Uterus (tissue), 4 donors: ENCODE measurements at places on chromosomes 2 and 18.

- H3K4me1 ChIP-seq: no peaks in the 10 kb centered on the region
- H3K27ac ChIP-seq: no peak overlapping the region
These were observed 76.2 kb downstream of the FAM168B start for GRCh38 chr2:131016826-131017741.

GRCh38 chr2:71614976-71615766 lies 161.8 kb downstream of the DYSF start:
- H3K4me3 ChIP-seq: no peak overlapping the region
- DNase-seq: peak; percentile 62
- H3K27me3 ChIP-seq: no peaks in the 10 kb centered on the region
- H3K27ac ChIP-seq: peak overlapping the region; percentile 63
- no peaks in the 10 kb centered on the region for H3K36me3 ChIP-seq

- H3K36me3 ChIP-seq: no peaks in the 10 kb centered on the region
- H3K4me1 ChIP-seq: no peaks in the 10 kb centered on the region
- H3K4me3 ChIP-seq: no peak overlapping the region
- H3K27ac ChIP-seq: no peak overlapping the region
- DNase-seq: no peak
- no peaks in the 10 kb centered on the region for H3K27me3 ChIP-seq
These were observed 6.9 kb upstream of the KYNU start for GRCh38 chr2:142870526-142870925.

GRCh38 chr18:3597409-3598357 lies 147.7 kb downstream of the TGIF1 start:
- DNase-seq: no peak
- H3K4me1 ChIP-seq: peaks cover 9% of the 10 kb centered on the region
- H3K36me3 ChIP-seq: no peaks in the 10 kb centered on the region
- H3K27me3 ChIP-seq: no peaks in the 10 kb centered on the region

DNA sequence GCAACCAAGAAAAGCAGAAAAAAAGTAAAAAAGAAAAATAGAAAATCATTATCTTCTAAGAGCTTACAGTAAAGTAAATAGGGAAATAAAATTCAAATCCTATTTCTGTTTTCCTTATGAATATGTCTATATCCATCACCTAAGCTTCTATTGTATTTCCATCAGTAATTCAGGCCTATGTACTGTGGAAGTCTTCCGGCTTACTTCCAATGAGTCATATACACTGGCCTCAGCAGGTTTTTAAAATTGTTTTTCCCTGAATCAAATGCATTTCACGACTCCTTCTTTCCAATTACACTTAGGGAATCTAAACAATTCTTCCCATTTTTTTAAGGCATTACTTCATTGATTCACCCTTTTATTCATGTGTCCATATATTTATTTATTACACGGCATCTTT lies 164.7 kb downstream of the CCDC102B start:
- no peak overlapping the region for H3K4me3 ChIP-seq
- no peak for DNase-seq
- no peak overlapping the region for H3K27ac ChIP-seq
- no peaks in the 10 kb centered on the region for H3K36me3 ChIP-seq
- H3K27me3 ChIP-seq: no peaks in the 10 kb centered on the region

DNA sequence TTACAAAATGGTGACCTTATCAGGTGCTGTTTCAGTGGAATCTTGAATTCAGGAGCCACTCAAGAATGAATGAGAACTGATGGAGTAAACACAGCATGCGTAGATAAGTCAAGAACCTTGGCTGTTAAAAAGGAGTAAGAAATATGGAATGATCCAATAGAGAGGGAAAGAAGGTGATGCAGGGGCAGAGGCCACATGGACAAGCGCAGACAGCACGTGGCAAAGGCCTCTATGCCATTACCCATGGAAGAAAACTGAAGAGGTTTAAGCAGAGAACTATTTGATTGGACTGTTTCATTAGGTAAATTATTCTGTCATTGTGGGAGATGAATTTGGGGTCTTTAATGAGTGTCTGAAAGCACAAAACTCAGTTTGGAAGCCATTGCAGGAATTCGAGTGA lies 142.4 kb upstream of the RASGRP3 start:
- H3K36me3 ChIP-seq: no peaks in the 10 kb centered on the region
- H3K27me3 ChIP-seq: no peaks in the 10 kb centered on the region
- no peak overlapping the region for H3K4me3 ChIP-seq
- no peaks in the 10 kb centered on the region for H3K4me1 ChIP-seq

- H3K27ac ChIP-seq: no peak overlapping the region
- no peak for DNase-seq
- H3K36me3 ChIP-seq: no peaks in the 10 kb centered on the region
- no peaks in the 10 kb centered on the region for H3K4me1 ChIP-seq
- H3K27me3 ChIP-seq: no peaks in the 10 kb centered on the region
These were observed 37.6 kb upstream of the SLC4A10 start for GRCh38 chr2:161586517-161587167.

- no peaks in the 10 kb centered on the region for H3K36me3 ChIP-seq
- H3K4me3 ChIP-seq: no peak overlapping the region
- no peak overlapping the region for H3K27ac ChIP-seq
- H3K27me3 ChIP-seq: no peaks in the 10 kb centered on the region
- DNase-seq: no peak
These were observed 19.1 kb downstream of the PHOSPHO2 start for GRCh38 chr2:169713331-169713730.

DNA sequence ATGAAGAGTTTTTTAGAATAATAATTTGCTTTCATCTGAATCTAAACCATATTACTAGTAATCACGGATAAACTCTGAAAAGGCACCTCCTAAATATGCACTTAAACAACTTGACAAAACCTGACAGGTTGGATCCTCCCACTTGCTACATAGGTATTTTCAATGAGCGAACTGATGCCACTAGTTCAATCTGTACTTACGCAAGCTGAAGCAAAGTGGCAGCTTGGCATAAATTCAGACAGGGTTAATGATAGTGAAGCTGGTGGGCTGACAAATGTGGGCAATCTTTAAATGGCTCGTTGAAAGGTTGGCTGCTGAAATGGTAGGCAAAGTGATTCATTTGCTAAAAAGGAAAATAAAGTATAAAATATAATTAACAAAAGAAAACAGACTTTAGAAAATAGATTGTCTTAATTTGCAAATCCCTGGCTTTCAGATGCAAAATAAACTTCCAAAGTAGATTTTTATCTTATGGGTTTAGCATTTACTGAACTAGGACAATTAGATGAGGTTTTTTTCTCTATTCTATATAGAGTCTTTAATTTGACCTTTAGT lies 1713.5 kb upstream of the SLC39A10 start:
- no peaks in the 10 kb centered on the region for H3K36me3 ChIP-seq
- no peak overlapping the region for H3K4me3 ChIP-seq
- no peak for DNase-seq

GRCh38 chr18:74791501-74792194 lies 194.0 kb downstream of the ZNF407 start:
- H3K27ac ChIP-seq: no peak overlapping the region
- DNase-seq: no peak
- no peaks in the 10 kb centered on the region for H3K4me1 ChIP-seq
- no peak overlapping the region for H3K4me3 ChIP-seq
- H3K36me3 ChIP-seq: no peaks in the 10 kb centered on the region
- no peaks in the 10 kb centered on the region for H3K27me3 ChIP-seq

DNA sequence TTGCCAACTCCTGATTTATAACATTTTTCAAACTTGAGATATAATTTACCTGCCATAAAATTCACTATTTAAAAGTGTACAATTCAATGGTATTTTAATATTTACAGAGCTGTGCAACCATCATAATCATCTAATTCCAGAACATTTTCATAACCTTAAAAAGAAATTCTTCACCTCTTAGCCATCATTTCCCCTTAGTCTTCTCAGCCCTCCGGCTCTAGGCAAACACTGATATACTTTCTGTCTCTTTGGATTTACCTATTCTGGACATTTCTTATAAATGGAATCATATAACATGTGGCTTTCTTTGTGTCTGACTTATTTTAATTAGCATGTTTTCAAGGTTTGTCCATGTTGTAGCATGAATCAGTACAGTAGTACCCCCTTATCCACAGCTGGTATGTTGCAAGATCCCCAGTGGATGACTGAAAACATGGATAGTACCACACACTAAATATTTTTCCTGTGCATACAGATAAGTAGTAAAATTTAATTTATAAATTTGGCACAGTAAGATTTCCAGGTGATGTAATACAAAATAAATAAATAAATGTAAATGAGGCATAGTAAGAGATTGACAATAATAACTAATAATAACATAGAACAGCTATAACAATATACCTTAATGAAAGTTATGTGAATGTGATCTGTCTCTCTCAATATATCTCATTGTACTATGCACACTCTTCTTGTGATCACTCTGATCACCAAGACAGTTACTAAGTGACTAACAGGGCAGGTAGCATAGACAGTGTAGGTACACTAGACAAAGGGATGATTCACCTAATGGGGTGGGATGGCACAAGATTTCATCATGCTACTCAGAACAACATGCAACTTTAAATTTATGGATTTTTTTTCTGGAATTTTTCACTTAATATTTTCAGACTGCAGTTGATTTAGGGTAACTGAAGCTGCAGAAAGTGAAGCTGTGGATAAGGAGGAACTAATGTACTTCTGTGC lies 73.1 kb downstream of the RAB3GAP1 start:
- DNase-seq: no peak
- H3K4me3 ChIP-seq: no peak overlapping the region
- H3K27me3 ChIP-seq: no peaks in the 10 kb centered on the region
- no peaks in the 10 kb centered on the region for H3K36me3 ChIP-seq
- H3K27ac ChIP-seq: no peak overlapping the region
- H3K4me1 ChIP-seq: no peaks in the 10 kb centered on the region

DNA sequence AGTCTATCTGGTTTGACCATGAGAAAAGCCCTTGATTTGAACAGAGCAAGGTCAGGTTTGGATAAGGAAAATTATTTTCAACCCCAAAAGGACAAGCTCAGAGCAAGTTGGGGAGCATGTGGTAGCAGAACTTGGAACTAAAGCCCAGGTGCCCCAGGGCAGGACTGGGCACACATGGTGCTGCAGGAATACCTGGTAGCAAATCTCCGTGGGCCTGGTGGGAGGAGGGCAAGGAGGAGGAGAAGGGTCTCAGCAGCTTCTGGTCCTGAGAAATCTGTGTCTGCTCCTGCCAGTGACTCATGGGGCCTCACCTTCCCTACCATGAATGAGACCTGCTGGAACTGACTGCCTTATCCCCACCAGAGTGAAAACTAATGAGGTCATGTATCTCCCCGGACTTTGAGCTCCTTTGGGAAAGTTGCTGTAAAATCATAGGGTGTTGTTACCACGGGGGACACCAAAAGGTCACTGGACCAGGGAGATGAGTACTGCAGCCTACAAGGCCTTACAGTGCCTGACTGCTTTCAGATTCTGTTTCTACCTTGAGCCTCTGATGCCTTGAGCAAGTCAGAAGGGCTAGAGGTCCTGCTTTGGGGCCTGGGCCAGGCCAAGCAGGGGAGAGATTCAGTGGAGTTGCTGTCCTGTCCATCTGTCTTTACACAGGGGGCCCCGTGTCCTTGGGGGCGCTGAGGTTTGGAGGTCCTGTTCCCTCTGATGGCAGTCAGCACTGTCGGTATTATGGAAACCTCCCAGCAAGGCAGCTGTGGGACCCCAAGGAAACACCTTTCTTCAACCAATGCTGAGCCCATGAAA lies 304.0 kb downstream of the MYCN start:
- no peak overlapping the region for H3K27ac ChIP-seq
- H3K4me3 ChIP-seq: no peak overlapping the region
- DNase-seq: no peak
- H3K4me1 ChIP-seq: no peaks in the 10 kb centered on the region
- H3K27me3 ChIP-seq: no peaks in the 10 kb centered on the region

GRCh38 chr2:166609183-166609959 lies 115.3 kb upstream of the SCN7A start:
- no peaks in the 10 kb centered on the region for H3K36me3 ChIP-seq
- H3K27me3 ChIP-seq: no peaks in the 10 kb centered on the region
- H3K4me1 ChIP-seq: no peaks in the 10 kb centered on the region
- no peak overlapping the region for H3K4me3 ChIP-seq
- DNase-seq: no peak
- no peak overlapping the region for H3K27ac ChIP-seq

- H3K27ac ChIP-seq: no peak overlapping the region
- no peaks in the 10 kb centered on the region for H3K27me3 ChIP-seq
- H3K4me1 ChIP-seq: no peaks in the 10 kb centered on the region
- DNase-seq: no peak
- no peaks in the 10 kb centered on the region for H3K36me3 ChIP-seq
These were observed 320.0 kb downstream of the NCKAP5 start for GRCh38 chr2:133248264-133248663.

GRCh38 chr2:214801068-214801467 lies 8.4 kb downstream of the BARD1 start:
- no peaks in the 10 kb centered on the region for H3K27me3 ChIP-seq
- DNase-seq: no peak
- H3K27ac ChIP-seq: no peak overlapping the region
- no peak overlapping the region for H3K4me3 ChIP-seq
- no peaks in the 10 kb centered on the region for H3K4me1 ChIP-seq
- no peaks in the 10 kb centered on the region for H3K36me3 ChIP-seq
